ENCODE measurements at places on chromosomes 13 and 19.

DNA sequence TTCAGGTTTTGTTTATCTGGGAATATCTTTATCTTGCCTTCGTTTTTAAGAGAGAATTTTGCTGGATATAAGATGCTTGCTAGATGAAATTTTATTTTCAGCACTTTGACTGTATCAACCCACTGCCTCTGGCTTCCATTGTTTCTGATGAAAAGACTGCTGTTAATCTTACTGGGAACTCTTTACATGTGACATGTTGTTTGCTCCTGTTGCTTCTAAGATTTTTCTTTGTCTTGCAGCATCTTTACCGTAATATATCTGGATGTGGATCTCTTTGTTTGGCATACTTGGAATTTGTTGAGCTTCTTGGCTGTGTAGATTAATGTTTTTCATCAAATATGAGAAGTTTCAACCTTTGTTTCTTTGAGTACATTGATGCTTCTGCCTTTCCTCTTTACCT is 18.0 kb upstream of the CEBPG start:
- no peak for DNase-seq

GRCh38 chr13:32383836-32384618 is 43.9 kb downstream of the N4BP2L1 start:
- DNase-seq: no peak

- DNase-seq: no peak
Observed at GRCh38 chr13:57636816-57637215, 5.3 kb downstream of the PCDH17 start.

GRCh38 chr13:50711131-50711815 is 132.2 kb downstream of the DLEU7 start:
- no peak for DNase-seq

DNA sequence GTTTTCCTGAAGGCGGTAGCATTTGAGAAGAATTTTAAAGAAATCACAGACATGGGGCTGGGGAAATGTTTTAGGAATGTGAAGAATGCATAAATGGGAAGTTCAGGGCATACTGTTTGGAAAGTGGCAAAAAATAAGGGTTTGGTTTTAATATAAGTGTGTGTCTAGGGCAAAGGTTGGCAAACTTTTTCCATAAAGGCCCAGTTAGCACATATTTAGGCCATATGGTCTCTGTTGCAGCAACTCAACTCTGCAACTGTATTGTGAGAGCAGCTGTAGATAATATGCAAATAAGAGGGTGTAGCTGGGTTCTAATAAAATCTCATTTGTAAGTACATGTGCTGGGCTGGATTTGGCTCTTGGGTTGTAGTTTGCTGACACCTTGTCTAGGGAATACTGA is 521.9 kb downstream of the DIAPH3 start:
- no peak for DNase-seq

DNA sequence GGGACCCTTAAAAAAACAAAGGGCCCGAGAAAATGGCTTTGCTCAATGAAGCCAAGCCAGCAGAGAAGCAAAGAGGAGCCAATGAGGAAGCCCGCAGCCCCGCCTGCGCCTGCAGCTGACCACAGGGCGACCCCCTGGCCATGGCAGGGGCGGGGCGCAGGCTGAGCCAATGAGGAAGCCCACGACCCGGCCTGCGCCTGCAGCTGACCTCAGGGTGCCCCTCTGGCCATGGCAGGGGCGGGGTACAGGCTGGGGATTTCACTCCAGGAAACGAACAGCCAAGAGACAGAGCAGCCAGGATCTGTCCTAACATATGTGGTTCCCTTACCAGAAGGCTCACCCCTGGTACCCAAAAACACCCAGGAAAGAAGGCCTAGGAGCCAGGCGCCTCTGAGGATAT is 101.4 kb downstream of the STK24 start:
- no peak for DNase-seq

- DNase-seq: no peak
Observed at GRCh38 chr13:39766464-39767158, 111.1 kb downstream of the COG6 start.

All from CD4-positive, alpha-beta T cell treated with Interleukin-21 for 1 hour (primary cell).